ENCODE measurements at places on chromosomes 6 and 20.

DNA sequence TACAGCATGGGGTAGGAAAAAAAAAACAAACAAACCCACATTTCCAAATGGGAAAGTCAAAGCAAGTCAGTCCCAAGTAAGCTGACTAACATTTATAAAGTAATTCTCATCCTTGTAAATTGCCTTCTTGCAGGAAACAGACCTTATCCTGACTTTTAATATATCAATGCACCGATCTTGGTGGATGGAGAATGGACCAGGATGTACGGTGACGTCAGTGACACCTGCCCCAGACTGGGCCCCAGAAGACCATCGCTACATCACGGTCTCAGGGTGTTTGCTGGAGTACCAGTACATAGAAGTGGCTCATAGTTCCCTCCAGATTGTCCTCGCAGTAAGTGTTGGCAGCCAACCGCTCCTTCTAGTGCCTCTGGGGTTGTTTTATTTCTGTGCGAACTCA, 304.2 kb upstream of the RNF217 start:
- no peak for DNase-seq

DNA sequence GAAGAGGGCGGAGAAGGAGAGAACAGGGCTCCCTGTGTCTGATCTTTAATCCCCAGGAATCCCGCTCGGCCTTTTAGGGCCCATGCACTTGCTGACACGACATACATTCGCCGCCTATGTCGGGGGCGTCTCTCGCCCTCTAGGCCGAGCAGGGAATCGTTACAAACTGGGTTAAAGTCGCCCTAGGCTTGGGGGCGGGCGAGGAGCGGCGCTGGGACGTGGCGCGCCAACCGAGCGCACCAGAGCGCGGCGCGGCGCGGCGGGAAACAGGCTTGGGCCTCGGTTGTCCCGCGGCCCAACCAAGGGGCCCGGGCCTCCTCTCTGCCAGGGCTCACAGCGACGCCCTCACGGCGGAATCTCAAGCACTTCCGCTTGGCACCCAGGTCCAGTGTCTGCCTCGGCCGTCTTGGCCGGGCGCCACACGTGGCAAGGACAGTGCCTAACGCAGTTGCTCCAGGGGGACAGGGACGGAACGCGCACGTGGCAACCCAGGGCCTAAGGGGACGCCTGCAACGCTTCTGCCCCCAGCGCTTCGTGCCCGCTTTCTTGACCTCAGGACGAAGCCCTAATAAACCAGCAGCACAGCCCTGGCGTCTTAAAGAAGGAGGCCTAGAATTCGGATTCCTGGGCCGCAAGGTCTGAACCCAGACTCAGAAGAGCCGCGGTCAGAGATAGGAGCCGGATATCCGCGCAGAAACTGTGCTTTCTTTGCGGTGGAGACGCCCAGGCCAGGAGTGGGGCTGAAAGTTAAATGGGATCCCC, 71.5 kb downstream of the NCR2 start:
- no peak for DNase-seq

DNA sequence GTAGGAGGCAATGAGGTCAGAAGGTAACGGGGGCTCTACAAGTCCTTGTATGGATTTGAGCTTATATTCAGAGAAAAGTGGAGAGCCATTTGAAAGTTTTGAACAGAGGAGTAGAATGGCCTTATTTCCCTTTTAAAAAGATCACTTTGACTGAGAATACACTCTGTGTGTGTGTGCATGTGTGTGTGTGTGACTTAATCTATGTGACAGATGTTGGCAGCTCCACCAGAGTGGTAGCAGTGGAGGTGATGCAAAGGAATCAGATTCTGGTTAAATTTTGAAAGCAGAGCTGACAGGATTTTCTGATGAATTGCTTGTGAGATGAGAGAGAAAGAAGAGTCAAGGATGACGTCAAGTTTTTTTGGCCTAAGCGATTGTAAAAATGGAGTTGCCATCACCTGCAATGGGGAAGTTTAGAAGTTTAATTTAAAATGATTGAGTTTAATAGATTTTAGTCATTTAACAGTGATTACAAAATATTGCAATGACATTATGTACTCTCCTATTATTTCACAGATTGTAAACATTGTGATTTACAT, 172.2 kb upstream of the HEY2 start:
- DNase-seq = no peak

- no peak for DNase-seq
Measured at GRCh38 chr20:37353285-37353849, 7.4 kb downstream of the SRC start.

DNA sequence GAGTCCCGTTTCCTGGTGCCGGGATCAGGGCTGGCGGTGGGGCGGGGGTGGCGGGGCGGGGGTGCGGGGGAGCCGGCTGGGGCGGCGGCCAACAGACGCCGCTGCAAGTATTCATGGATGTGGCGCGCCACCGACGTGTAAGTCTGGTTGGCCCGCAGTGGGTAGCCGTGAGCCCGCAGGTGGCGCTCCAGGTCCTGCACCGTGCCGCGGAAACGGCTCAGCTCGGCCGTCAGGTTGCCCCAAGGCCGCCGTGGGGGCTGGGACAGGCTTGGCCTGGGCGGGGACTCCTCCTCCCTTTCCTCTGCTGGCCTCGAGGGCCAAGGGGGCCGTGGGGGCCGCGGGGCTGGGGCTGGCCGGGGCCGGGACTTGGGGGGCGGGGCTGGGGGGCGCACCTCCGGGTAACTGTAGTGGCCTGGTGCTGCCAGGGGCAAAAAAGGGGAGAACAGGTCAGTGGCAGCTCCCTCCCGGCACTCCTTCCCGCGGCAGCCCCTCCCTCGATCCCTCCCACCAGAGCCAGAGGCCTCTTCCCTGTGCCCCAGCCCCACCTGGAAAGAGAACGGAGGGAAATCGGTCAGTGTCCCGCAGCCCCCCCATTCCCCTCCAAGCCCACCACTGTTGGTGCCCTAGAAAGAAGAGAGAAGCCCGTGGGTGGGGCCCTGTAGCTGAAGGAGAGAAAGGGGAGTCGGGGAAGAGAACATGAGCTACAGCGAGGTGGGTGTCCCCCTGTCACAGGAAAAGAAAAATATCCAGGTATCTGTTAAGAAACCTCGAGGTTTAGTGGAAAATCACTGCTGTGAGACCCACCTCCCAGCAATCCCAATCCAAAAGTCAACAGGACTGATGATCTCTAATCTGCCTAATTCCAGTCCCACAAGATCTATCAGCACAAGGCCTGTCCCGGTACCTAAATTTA, 21.3 kb downstream of the TNXB start:
- peak; percentile 45 for DNase-seq

DNA sequence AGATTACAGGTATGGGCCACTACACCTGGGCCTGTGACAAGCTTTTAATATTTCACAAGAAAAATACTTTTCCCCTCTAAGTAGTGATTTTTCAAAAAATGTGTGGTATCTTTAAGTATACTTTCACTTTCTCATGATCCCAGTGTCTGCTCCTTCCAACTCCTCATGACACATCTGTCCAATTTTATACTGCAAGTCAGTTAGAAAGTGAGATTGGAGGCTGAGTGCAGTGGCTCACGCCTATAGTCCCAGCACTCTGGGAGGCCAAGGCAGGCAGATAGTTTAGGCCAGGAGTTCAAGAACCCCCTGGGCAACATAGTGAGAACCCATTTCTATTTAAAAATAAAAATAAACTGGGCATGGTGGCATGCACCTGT, 20.2 kb downstream of the PIM1 start:
- no peak for DNase-seq

DNA sequence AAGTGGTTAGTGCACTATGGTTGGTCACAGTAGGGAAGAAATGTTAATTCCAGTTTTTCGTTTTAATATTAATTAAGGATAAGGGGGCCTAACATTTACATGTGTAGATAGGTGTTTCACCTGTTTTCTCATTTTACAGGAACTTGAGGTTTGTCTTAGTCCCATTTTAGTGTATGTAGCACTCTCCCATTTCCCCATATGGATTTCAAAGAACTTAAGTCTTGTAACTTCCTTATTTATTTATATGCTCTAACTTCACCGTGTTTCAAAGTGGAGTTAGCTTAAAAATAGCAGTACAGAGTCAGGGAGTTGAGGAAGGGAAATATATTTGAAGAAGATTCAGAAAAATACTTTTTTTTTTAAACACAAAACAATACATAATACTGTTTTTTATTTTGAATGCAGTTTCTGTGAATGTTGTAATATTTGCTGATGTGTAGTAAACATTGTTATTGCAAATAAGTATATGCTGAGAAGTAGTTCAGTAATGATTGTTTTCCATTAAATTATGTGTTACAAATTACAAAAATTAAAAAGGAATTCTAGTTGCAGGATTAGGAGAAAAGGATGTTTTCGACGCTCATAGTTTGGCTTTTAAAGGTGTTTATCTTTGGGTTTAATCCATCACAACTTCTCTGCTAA, 3.5 kb downstream of the SCAF8 start:
- DNase-seq = no peak

- no peak for DNase-seq
Measured at GRCh38 chr6:7707787-7708186, 18.1 kb upstream of the BMP6 start.

DNA sequence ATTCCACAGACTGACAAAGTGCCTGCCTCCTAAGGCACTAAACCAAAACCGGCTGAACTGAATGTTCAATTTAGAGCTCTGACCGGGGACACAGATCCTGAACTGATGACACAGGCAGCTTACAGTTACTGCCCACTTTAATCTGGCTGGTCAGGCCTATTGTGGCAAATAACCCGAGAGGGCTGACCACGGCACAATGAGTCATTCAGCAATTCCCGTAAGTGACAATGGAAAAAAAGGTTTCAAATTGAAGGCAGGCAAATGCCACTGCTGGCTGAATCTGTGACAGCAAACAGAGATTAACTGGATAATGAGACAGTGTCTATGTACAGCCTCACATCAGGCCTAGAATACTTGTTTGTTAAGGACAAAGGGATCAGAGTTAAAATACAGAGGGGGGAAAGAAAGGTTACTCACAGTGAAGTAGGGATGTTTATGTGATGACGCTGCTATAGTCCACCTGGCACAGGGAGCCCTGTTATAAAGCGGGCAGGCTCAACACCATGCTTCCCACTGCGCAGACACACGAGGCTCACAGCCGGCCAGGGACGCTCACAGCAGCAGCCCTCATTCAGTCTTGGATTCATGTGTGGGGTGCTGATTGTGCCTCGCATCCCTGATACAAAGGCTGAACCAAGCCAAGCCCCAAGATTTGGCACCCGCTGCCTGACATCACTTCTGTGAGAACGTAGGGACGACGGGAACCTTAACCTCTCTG, 54.4 kb downstream of the RTN4IP1 start:
- DNase-seq = no peak

DNA sequence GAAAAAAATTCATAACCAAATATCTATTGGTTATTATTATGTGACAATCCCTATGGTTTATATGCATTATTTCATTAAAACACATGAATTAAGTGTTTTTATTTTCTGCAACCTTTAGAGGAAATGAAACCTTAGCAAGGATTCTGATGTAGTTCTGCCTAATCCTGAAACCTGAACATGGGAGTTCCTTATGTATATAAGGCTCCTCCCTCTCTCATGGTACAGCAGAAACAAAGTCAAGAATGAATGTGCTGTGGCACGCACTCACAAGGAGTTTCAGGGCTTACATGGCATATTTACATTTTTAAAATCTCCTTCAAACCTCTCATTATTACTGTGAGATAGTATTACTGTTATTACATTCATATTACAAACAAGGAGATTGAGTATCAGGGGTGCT, 426.4 kb upstream of the CITED2 start:
- DNase-seq = no peak

DNA sequence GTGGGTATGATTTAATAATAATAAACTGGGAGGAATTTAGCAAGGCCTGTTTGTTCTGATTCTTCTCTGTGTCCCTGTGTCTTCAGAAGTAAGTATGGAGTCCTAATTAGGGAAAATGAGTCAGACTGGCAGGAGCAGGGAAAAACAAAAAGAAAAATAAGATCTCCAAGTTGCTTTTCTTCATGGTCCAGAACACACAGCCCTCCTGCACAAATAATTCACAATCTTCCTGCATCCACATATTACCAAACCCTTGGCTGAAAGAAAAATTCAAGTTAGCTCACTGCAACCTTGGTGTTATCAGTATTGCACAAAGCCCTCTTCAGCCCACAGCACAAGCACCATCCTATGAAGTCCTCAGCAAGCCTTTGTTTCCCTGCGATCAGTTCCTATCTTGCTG, 142.0 kb upstream of the LAMA2 start:
- no peak for DNase-seq

GRCh38 chr6:3618642-3619041, 132.9 kb downstream of the PXDC1 start:
- DNase-seq = no peak

GRCh38 chr6:24666097-24666640, 530 bp downstream of the TDP2 start:
- DNase-seq = peak; percentile 41

DNA sequence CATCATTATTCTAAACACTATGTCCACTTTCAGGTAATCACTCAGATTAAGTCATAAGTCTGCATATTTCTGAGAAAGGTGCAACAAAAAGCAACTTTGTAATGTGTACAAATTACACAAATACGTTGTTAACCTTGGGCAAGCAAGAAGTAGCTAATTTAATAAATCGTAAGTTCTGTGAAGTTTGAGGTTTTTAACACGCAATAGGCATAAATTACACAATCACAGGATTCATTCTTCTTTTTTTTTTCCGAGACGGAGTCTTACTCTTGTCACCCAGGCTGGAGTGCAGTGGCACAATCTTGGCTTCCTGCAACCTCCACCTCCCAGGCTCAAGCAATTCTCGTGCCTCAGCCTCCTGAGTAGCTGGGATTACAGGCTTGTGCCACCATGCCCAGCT, 57.2 kb upstream of the F13A1 start:
- no peak for DNase-seq
